Osteoblast (primary cell): ENCODE measurements at places on chromosomes 4 and X. TPM values are rescaled to one million over a fixed set of nuclear protein-coding genes. Genes with fewer than 3 reads are reported as not detected.

NHS gene
- total RNA-seq, result 10.5 and 16.8 TPM in 2 replicates

NWD2 gene
- total RNA-seq, result not detected in 2 replicates

TMEM271 gene
- not detected in 2 replicates for total RNA-seq

GRCh38 chr4:140302151-140302859, 71.1 kb upstream of the SCOC start:
- no peak overlapping the region for H3K4me3 ChIP-seq
- H3K27me3 ChIP-seq, result peaks cover 9% of the 10 kb centered on the region
- peaks cover 15% of the 10 kb centered on the region for H3K4me1 ChIP-seq
- no peak for DNase-seq

GRCh38 chrX:29071525-29072320, 484.5 kb downstream of the IL1RAPL1 start:
- H3K27me3 ChIP-seq, result no peaks in the 10 kb centered on the region
- no peak overlapping the region for H3K4me3 ChIP-seq
- H3K4me1 ChIP-seq, result no peaks in the 10 kb centered on the region

DNA sequence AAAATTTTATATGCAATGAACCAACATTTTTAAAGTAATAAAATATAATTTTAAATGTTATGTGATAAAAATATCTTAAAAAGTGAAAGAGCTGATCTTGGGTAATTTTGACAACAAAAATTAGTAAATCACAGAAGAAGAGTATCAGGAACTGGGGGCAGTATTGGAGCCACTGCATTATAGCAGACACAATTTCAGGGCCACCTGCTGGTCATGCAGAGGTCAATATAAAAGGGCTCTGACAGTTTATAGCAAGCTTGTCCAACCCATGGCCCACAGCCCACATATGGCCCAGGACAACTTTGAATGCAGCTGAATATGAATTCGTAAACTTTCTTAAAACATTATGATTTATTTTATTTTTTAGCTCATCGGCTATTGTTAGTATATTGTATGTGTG, 13.0 kb upstream of the LEF1 start:
- no peak overlapping the region for H3K4me3 ChIP-seq
- H3K27me3 ChIP-seq, result no peaks in the 10 kb centered on the region
- H3K4me1 ChIP-seq, result no peaks in the 10 kb centered on the region
- DNase-seq, result no peak
- H3K27ac ChIP-seq, result no peak overlapping the region
- no peaks in the 10 kb centered on the region for H3K36me3 ChIP-seq
